ENCODE measurements at places on chromosomes 7 and 10. TPM values are rescaled to one million over a fixed set of nuclear protein-coding genes. Genes with fewer than 3 reads are reported as not detected.

Gene WDFY4
- 1.7 TPM for total RNA-seq

DNA sequence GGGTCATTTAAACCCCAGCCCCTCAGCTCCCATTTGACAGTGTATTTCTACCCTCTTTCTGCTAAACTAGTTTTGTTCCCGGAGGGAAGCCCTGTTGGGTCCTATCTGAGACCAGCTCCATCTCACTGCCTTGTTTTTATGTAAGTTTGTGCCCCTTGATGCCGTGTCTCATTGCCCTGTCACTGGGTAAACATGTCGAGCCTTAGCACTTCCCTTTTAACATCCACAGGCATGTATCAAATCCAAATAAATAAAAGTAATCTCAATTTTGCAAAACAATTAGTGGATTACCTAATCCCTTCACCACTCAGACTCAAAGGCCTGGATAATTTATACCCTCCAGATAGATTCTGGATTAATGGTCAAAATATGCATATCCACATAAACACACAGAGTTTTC, 115.7 kb downstream of the CACNA2D1 start:
- no peak for DNase-seq

- no peak for DNase-seq
These were observed 37.1 kb upstream of the TOMM7 start for GRCh38 chr7:22859641-22860290.

Gene TMEM178B
- total RNA-seq: not detected

Gene OR6B1
- not detected for total RNA-seq

Gene PTF1A
- not detected for total RNA-seq

DNA sequence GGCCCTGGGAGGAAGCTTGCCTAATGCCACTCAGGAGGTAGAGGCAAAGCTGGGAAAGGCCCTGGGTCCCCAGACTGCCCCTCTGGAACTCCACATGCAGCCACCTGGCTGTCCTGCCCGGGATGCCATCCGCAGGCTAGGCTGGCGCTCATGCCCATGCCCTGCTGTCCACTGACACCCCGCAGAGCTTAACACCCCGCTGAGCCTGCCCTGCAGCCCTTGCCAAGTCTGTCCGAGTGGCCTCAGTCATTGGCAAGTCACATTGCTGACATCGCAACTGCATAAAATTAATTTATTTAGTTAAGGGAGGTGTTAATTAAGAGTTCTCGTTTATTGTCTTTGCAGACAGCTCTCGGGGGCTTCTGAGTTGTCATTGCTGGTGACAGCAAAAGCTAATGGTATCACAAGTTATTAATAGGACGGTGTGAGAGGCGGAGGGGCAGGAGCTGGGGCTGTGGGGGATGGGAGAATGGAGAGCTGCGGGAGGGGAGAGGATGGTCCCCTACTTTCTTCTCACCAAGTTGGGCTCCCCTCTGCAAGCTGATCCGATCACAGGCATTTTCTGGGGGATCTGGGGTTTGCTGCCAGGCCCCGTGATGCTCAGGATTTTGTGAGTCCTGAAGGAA, 55.6 kb upstream of the PCBD1 start:
- no peak for DNase-seq

- DNase-seq: peak; percentile 3
These were observed 298.6 kb downstream of the REEP3 start for GRCh38 chr10:63819753-63820329.

- DNase-seq: no peak
These were observed 59.6 kb downstream of the PPP1R3C start for GRCh38 chr10:91573320-91573719.

GRCh38 chr10:18659819-18660535, 746 bp downstream of the ARL5B start:
- DNase-seq: no peak

Gene SORCS3
- total RNA-seq: 0.05 TPM

DNA sequence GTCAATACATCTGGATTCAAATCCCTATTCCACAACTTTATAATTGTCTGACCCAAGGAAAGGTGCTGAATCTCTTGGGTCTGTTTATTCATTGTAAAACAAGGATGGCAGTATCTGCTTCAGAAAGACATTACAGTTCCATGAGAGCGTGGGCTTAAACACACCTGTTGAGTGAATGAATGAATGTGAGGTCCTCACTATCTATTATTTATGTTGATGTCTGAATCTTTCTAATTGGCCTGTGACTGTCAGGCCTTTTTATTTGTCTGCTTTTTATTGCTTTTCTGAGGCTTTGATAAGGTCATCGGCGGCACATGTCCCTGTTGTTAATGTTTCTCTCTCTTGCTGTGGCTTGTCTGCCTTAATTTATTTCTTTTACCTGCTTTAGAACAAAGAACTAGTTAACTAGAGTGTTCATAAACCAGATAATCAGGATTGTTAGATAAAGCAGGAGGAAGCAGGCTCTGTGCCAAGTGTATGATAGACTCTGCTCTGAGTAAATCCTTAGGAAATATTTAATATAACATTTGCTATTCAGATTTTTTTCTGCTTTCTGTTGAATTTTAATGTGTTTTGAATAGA, 42.3 kb upstream of the CYCS start:
- no peak for DNase-seq

DNA sequence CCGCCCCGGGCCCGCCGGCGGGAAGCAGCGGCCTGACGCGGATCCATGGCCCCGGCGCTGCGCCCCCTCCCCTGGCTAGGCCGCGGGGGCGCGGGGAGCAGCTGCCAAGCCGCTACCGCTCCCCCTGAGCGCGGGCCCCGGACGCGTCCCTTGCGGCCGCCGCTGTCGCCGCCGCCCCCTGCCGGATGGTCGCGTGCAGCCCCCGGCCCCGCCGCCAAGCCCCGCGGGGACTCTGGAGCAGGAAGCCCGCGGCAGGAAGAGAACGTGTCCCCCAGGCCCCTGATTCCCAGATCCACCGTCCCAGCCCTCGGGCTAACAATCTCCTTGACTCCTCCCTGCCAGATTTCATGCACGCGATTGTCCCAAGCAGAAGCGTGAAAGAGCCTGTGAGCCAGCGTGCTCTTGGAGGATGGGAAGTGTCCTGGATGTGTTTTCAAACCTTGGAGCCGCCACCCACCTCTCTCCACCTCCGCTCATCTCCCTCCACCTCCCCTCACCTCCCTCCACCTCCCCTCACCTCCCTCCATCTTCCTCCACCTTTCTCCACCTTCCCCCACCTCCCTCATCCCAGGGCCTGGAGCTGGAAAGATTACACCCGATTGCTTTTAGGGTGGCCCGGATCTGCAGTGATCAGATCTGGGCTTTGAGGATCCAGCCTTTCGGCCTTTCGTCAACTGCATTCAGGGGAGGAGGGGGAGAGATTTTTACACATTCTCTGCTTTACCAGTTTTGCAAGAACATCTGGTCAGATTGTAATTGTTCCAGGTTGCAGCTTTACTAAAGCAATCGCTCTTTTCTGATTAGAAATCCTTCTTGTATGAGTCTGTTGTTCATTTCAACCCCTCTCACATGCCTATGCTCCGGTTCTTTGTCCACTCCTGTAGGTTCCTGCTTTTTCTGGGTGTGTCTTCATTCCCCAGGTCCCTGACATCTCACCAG, 570 bp upstream of the PRTFDC1 start:
- peak; percentile 53 for DNase-seq

DNA sequence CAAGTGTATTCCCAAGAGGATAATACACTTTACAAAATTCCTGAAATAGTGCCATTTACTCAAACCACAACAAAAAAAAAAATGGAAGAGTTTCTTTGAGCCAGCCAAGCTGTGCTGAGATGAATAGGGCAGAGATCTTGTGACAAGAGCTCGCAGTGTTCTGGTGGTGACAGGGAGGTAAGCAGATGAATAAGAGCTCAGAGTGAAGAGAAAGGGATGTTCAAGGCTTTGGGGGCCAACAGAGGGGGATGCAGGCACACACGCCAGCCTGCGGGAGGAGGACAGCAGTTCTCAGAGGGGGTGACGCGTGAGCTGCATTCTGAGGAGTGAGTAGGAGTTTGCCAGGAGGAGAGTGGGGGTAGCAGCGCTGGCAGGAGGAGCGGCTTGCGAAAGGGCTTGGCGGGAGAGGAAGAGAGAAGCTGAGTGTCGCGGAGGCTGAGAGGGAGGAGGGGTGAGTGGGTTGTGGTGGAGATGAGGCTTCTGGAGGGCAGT, 194.4 kb upstream of the IMMP2L start:
- no peak for DNase-seq

GRCh38 chr7:50724526-50725520, 57.9 kb downstream of the GRB10 start:
- DNase-seq: peak; percentile 19

Gene PDE1C
- total RNA-seq: not detected

GRCh38 chr10:102917314-102917961, 656 bp upstream of the CNNM2 start:
- DNase-seq: peak; percentile 82

Gene TMEM229A
- not detected for total RNA-seq

Gene JCAD
- 0.07 TPM for total RNA-seq

DNA sequence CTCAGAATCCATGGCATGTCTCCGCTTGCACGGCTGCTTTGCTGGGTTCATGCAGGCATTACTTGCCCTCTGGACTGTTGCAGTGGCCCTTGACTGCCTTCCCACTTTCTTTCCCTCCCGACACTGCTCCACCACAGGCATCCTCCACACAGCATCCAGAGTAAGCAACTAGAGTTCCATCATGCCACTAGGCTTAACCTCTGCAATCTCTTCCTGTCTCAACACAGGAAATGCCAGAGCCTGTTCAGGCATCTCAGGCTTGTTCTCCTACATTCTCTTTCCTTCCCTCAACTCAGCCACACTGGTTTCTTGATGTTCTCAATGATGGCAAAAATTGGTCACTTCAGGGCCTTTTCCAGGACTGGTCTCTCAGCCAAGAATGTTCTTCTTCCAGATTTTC, 284.5 kb upstream of the KLF6 start:
- no peak for DNase-seq

DNA sequence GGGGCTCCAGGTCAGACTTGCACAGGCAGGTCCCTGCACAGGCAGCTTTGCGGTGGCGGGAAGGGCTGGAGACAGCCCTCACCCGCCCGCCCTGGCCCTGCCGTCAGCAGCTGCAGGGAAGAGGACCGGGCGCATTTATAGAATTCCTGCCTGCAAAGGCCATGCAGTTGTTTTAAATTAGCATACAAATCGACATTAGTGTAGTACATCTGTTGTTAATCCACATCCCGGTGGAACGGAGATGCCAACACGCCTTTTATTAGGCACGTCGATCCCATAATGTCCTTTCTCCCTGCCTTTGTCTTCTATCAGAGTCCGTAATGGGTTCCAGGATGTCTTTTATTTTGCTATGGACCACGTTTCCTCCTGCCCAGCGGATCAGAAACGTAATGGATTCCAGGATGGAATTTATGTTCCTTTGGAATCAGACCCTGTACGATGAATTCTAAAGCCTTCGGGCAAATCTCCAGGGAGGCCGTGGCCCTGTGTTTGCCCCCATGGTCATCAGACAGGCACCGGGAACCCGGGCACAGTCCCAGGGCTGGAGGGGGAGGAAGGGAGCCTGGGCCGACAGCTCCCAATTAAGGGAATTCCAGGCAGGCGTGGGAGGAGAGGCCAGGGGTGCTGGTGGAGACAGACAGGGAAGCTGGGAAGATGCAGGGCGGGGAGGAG, 123.9 kb downstream of the COL26A1 start:
- no peak for DNase-seq

DNA sequence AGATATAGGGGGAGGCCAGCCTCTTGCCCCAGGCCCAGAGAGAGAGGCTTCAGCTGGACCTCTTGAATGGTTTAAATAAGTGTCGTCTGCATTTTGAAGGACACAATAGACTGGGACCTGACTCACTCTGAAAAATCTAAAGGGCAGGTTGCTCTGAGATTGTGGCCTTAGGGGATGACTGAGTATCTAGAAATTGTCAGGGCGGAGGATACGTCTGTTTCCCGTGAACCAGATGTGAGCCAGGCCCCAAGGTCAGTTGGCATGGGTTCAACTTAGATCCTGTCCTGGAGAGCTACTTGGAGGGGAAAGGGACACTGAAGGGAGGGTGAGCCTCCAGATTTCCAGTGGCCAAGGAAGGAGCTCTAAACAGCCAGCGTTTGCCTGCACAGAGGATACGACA, 110.2 kb downstream of the CHN2 start:
- DNase-seq: no peak

GRCh38 chr10:73956476-73957359, 41.2 kb upstream of the VCL start:
- peak; percentile 71 for DNase-seq

- DNase-seq: no peak
These were observed 42.6 kb upstream of the CXCL12 start for GRCh38 chr10:44427479-44427878.

- DNase-seq: no peak
These were observed 53.4 kb downstream of the NRCAM start for GRCh38 chr7:108402865-108403264.
